ENCODE measurements at places on chromosomes 2 and 18.
A peak's percentile ranks its signal among the peaks of the same experiment; 100 is the strongest.

DNA sequence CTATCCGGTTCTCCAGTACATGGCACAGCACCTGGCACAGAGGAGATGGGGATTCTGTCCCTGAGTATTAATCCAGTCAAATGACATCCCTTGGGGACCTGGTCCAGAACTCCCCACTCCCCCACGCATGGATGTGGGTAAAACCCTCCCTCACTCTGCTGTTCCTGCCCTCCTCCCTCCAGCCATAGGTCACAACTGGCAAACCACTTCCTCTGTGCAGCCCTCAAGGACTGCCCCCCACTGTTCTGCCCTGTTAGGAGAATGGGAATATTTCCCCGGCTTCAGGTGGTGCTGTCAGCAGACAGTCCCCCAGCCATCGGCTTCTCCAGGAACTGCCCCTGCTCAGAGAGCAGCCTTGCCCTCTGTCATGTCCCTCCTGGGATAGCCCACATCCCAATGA is 1.5 kb upstream of the TFCP2L1 start:
- no peak for DNase-seq

DNA sequence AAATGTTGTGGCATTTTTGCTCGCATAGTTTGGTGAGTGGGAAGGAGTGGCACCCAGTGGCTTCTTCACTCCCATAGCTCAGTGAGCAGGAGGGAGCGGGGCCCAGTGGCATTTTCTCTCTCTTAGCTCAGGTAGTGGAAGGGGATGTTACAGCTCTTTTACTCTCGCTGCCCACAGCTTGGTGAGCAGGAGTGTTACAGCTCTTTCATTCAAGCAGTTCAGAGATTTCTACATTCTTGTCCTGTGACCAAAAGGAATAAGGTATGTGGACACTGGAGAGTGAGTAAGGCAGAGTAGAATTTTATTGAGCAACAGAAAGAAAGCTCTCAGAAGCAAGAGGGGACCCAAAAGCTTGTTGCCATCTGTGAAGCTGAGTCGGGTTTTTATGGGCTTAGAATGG is 192.4 kb downstream of the SPAG16 start:
- no peak for DNase-seq

GRCh38 chr2:12131975-12132374 is 385.5 kb downstream of the LPIN1 start:
- no peak for DNase-seq

DNA sequence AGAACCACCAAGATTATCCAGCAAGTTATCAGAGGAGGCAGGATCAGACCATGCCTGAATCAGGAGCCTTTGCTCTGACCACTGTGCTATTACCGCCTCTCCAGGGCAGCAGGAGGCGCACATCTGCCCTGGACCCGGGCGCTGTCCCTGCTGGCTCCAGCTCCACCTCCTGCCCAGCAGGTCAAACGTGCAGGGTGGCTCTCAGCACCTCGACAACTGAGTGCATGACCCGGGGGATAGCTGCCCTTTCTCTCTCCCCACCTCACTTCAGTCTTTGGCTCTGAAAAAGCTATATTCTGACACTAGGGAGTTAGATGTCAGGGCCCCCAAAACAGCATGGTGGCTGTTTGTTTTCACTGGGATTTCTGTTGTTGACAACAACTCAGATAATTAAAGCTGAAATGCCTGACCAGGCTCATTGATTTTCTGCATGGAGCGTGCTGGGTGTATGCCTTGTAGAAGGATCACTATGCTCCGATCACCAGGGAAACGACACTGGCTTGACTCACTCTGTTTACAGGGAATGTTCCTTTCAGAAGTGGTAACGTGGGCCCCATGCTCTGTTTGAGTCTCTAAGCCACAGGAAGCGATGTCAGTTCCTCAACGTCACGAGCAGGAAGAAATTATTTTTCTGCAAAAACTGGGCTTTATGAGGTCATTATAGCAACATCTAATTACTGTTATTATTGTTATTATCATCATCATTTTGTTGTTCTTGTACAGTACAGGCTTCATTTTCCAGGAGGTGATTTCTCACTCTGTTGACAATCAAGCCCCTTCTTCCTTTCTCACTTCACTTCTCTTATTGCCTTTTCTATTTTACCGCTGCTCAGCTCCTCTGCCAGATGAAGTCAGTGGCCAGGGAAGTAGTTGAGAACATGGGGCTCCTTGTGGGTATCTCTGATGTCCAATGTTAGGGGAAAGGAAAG is 125.6 kb downstream of the PLB1 start:
- peak; percentile 81 for DNase-seq

- DNase-seq = no peak
These were observed 344.2 kb downstream of the ERBB4 start for GRCh38 chr2:212194396-212194795.

DNA sequence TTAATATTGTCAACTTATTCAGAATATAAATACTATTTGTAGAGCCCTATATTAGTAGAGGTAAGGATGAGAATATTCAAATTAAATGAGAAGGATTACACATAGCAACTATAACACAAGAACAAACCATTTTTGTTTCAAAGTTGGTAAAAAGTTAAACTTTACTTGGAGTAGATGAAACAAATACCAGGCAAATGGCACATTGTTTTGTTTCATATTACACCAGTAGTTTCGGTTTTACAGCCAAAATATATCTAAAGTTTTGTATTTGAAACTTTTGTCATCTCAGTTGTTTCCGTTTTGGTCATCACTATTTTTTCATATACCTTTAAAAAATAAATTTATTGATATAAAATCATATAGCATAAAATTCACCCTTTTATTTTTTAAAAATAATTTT is 1039.4 kb downstream of the DPP10 start:
- no peak for DNase-seq

- DNase-seq = no peak
These were observed 18.8 kb downstream of the PROC start for GRCh38 chr2:127437056-127437455.

GRCh38 chr2:38557981-38558380 is 44.7 kb downstream of the HNRNPLL start:
- no peak for DNase-seq

- DNase-seq = no peak
These were observed 43.8 kb downstream of the GBX2 start for GRCh38 chr2:236124182-236124893.

DNA sequence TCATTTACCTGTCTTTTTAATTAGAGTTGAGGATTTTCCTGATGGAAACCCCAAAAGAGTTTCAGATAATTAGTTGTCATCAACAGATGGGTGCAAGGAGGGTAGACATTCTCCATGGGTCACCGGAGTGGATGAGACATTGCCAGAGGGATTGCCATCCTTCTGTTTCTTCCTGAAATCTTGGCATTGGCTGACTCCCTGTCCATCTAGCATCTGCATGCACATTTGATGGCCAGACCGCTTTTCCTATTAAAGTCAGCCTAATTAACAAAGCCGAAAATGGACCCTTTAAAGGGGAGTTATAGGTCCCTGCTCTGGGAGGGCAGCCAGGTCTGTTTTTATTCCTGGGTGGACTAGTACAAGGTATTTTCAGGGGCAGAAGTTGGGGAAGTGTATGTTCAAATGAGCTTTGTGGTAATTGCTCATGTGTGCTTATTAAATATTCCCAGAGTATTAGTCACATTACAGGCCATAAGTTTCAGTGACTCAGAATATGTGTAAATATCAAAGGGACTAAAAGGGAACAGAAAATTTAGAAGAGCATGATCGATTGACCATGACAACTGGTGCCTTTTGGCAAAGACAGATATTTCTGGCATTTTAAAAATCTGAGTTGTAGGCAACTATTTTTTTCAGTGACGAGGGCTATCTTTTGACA is 209.8 kb downstream of the PHLPP1 start:
- DNase-seq = no peak

DNA sequence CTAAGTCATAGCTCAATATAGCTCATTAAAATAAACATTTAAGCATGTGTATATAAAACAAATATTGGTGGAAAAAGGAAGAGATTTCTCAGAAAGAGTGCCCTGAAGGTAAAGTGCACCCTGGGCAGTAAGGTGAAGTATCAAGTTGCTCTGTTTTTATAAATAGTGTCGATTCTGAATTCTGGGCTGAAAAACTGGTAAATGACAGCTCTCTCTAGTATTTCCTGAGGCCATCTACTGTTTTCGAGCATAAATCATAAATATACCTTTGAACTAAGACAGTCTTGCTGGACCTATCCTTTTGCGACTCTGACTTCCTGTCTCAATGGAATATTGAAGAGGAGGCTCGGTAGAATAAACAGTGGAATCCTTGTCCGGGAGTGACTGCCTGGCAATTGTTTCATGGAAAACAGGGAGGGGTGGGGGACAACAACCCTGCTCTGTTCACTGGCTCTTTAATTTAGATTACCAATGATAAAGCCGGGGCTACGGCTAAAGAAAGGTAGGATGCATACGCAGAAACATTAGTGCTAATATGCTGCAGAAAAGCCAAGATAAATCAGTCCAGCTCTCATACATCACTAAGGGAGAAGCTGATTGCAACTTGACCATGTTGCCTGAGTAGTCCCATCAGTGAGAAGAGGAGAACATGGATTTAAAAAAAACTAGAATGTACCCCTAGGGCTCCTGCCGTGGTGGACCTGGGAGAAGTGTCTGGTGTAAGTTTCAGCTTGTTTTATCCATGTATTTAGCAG is 124.1 kb downstream of the RAPGEF4 start:
- no peak for DNase-seq

GRCh38 chr18:26440644-26441043 is 107.7 kb downstream of the KCTD1 start:
- DNase-seq = no peak

GRCh38 chr2:171088057-171088834 is 72.4 kb downstream of the TLK1 start:
- no peak for DNase-seq

- no peak for DNase-seq
These were observed 1608.9 kb upstream of the PIK3C3 start for GRCh38 chr18:40346146-40346545.

DNA sequence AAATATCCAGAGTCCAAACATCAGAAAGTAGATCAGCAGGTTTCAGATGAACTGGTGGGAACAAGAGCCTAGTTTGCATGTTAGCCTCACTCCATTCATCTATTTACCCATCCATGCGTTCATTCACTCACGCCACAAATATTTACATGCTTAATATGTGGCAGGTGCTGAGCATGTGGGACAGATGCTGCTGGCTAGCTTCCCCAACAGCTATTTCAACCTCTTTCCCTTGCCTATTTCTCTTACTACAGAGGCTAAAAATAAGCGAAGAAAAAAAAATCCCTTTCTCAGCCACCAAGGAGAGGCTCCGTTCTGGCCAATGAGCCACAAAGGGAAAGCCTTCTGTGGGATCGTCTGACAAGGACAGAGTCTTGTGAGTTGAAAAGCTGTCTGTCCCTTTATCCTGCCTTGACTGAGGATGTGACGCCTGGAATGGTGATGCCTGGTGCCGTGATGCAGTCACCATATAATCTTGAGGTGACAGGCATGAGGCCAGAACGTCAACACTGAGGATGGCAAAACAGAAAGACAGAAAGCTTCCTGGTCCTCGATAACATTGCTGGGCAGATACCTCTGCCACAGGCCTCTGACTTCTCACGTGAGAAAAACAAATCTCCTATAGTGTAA is 78.2 kb downstream of the KCTD1 start:
- DNase-seq = no peak

DNA sequence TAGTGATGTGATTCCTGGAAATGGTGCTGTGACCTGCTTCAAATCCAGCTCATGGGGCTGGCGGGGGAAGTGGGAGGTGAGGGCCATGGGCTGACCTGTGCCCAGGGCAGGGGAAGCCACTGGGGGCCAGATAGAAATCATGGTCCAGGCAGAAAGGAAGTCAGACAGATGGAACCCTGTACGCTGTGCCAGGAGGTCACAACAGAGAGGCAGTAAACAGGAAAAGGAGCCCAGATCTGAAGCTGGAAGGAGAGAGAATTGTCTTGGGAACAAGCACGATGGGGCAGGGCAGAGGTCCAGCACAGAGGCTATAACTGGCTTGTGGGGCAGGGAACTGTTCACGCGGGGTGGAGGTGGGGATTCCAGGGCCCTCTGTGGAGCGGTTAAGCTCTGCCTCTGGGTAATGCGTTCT is 76.0 kb downstream of the RNF144A start:
- DNase-seq = no peak

GRCh38 chr2:78766459-78766858 is 259.0 kb upstream of the REG3G start:
- no peak for DNase-seq

DNA sequence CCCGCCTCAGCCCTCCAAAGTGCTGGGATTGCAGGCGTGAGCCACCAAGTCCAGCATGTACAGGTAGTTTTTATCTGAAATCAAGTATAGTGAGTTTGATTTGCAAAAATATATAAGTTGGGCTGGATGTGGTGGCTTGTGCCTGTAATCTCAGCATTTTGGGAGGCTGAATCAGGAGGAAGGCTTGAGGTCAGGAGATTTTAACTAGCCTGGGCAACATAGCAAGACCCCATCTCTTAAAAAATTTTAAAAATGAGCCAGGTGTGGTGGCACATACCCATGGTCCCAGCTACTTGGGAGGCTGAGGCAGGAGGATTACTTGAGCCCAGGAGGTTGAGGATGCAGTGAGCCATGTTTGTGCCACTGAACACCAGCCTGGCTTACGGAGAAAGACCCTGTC is 5.6 kb upstream of the GALM start:
- no peak for DNase-seq

DNA sequence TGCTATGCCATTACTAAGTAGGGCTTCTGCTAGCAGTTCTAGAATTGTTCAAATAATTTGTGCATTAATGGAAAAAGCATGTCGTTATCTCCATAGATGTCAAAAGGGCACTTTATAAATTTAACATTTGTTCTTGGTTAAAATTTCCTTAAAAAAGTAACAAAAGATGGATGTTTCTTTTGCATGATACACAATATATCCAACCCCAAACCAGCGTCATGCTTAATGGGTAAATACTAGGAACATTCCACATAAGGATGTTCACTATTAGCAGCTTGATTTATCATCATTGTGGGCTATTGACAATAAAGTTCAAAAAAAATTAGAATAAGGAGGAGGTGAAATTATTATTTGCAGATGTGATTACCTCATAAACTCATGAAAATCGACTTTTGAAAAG is 79.7 kb downstream of the GREB1L start:
- no peak for DNase-seq

DNA sequence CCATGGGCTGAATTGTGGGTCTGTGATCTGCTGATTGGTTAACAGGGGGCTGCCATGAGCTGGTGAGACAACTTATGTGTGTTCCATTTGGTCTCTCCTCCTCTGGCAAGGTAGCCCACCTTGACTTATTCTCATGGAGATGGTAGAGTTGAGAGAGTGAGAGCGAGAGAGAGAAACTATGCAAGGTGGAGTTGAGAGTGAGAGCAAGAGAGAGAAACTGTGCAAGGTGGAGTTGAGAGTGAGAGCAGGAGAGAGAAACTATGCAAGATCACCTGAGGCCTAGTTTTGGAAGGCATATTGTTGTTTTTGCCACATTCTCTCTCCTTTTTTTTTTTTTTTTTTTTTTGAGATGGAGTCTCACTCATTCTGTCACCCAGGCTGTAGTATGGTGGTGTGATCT is 155.7 kb downstream of the UBR3 start:
- DNase-seq = no peak

DNA sequence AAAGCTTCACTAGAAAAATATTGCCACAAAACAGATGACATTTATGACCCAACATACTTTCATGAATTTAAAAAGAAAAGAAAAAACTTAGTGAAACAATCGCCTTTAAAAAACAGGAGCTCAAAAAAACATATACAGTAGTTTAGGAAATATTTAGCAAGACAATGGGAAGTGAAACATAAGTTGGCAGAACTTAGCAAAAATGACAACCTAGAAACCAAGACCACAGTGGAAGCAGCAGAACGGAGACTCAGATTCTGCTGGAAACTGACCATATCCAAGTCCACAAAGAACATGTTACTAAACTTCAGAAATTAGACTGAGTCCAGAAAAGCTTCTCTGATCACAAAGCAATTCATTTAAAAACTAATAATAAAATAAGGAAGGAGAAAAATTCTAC is 41.8 kb upstream of the CTAGE1 start:
- no peak for DNase-seq

All from activated CD4-positive, alpha-beta T cell treated with anti-CD3 and anti-CD28 coated beads for 36 hours (primary cell).